ENCODE measurements at places on chromosomes 12 and 14.

GRCh38 chr12:78260976-78261375 is 430.3 kb downstream of the NAV3 start:
- DNase-seq, result no peak

DNA sequence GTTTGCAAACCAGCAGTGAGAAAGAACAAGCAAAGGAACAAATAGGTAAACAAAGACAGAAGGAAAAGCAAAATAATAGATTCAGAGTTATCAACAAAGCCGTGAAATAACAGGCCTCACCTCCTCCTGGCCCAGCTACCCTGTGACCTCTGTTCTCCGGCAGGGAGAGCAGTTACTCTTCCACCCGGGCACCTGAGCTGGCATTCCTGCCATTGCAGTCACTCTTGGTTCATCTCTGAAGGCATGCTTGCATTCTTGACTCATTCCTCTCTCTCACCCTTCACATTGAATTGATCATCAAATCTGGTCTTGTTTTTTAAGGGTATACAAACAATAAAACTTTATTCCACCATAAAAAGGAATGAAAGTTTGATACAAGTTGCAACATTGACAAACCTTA is 95.1 kb downstream of the TTC8 start:
- DNase-seq, result no peak

DNA sequence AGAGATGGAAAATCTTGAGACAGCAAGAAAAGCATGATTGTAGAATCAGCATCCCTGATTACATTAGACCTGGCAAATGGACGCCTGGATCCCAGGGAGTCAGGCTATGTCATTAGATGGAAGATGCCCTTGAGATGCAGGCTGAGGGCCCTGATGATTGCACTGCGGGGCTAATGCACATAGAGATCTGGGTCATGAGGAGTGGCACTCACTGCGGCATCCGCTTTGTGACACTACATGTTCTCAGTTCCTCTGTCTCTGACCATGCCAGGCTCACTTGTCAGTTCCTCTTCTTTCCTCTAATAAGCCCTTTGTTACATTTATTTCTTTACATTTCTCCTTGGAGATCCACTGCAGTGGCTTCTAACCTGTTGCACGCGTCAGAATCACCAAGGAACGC is 70.1 kb upstream of the GPATCH2L start:
- no peak for DNase-seq

GRCh38 chr12:42483521-42483790 is 106.1 kb downstream of the PRICKLE1 start:
- DNase-seq, result no peak

DNA sequence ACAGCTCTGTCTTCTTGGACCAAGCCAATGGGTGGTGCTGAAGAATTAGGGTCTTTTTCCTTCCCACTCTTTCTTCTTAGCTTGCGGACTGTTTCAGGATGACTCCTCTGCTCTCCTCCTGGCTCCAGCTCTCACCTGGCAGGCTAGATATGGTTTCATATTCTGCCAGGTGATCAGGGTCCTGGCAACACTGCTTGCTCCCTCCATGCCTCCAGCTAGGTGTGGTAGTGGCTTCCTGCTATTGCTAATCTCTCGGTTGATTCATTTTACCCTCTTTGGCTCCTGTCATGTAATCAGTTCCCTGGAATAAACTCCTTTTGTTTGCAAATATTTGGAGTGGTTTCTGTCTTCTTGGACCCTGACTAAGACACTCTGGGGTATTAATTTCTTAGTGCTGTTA is 4.3 kb upstream of the GZMH start:
- no peak for DNase-seq

GRCh38 chr12:52027085-52027843 is 20.5 kb downstream of the TAMALIN start:
- no peak for DNase-seq

DNA sequence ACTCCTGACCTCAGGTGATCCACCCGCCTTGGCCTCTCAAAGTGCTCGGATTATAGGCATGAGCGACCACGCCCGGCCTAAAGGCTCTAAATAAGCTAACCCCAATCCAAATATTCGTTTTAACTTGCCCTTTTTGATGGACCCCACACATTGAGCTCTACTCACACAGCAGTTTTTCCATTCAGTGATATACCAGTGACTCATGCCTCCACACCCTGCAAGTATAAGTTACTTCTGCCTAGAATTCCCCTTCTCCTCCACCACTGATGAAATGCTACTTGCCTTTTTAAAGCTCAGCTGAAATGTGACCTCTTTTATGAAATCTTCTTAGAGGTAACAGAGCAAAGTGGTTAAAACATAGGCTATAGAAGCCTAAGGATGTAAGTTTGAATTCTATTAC is 68.8 kb downstream of the EXOC5 start:
- no peak for DNase-seq

GRCh38 chr14:94307410-94307992 is 14.4 kb upstream of the SERPINA10 start:
- no peak for DNase-seq

GRCh38 chr12:51847643-51848325 is 734 bp downstream of the FIGNL2 start:
- no peak for DNase-seq

DNA sequence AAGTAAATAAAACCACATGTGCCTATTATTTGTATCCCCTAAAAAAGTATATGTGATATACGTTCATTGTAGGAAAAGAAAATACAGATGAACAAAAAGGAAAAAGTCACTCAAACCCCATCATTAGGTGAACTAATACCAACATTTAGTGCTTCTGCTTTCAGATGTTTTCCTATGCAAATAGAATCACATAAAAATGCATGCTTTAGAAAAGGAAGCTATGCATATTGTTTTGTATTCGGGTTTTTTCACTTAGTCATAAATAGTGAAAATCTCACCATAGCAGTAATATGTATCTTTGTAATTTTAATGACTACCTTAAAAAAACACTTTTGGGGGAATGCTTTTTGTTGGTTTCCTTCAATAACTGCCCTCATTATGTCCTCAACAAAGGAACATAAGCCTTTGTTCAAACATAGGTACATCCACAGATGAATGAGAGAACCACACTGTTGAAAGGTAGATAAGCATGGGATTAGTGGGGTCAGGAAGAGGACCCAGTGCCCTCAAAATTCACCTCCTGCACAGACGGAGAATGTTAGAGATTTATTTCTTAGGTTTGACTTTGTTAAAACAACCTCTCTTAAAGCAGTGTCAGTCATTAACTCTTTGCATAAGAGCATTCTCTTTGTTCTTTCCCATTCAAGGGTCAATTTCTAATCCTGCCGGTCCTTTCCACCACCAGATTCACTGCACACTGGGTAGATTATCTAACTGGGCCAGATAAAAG is 6.5 kb downstream of the AMDHD1 start:
- no peak for DNase-seq

DNA sequence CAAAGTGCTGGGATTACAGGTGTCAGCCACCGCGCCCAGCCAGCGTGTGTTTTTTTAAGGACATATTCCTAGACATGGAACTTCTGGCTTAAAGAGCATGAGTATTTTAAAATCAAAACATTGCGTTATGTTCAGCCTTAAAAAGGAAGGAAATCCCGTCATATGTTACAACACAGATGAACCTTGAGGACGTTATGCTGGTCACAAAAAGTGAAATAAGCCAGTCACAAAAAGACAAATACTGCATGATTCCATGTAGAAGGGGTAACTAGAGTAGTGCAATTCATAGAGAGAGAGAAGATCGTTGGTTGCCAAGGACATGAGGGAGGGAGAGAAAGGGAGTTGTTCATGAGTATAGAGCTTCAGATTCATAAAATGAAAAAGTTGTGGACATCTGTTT is 53.9 kb downstream of the ACACB start:
- no peak for DNase-seq

DNA sequence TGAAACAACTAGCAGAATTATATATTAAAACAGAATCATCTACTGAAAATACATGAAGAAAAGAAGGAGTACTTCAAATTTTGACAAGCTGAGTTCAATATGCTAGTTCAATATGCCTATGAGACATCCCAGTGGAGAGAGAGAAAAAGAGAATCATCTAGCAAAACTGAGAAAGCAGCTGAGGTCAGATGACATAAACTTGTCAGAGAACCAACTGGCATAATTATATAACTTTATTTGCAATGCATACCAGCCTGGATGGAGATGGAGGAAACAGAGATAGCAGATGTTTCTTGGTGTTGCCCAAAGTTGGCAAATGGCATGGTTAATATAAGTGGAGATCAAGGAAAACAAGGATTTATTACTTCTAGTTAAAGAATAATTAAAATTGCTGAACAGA is 148.7 kb upstream of the PDZRN4 start:
- no peak for DNase-seq

DNA sequence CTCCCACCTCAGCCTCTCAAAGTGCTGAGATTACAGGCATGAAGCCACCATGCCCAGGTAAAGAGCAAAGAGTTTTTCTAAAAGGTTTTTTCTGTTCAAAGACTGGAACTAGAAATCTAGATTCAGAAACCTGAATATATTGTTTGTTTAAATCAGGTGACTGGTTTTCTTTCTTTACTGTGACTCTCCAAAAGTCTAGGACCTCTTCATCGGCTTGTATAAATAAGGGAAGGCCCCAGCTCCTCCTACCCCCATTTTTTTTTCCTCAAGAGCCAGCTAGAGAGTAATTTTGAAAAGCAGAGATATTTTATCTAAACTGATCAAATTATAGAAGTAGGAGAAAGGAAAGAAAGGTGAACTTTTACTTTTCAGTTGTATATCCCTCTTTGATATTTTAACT is 48.0 kb downstream of the TMEM116 start:
- no peak for DNase-seq

DNA sequence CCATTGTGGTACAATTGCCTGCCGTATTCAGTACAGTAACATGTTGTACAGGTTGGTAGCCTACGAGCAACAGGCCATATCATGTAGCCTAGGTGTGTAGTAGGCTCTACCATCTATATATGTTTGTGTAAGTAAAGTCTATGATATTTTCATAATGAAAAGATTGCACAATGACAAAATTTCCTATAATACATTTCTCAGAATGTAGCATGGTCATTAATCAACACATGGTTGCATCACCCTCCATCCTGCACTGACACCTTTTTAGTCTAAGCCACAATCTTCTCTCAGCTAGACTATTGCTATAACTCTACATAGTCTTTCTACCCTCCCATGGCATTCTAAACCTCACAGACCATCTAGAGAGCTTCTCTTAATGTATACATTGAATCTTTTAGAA is 158.5 kb upstream of the HMGA2 start:
- DNase-seq, result no peak

- no peak for DNase-seq
These were observed 8.5 kb downstream of the PHETA1 start for GRCh38 chr12:111360325-111360930.

- no peak for DNase-seq
These were observed 14.2 kb upstream of the MYO1A start for GRCh38 chr12:57063991-57064685.

Data from COR-L47 (cell line).